ENCODE measurements at places on chromosomes 5 and 9. TPM values are rescaled to one million over a fixed set of nuclear protein-coding genes. Genes with fewer than 3 reads are reported as not detected.

DNA sequence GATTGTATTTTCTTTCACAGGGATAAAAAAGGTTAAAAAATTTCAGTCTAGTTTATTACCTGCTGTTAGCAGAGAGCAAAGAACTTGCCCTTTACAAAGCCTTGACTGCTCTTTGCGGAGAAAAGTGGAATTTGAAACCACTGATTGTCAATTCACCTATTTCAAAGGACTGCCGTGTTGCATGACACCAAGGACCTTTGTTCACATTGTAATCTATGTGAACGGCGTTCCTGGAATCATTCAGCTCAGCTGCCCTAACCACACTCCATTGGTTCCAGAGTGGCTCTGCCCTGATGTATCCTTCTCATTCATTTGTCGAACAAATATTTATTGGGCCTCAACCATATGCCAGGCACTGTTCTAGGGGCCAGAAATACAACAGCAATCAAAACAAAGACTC, 377.5 kb upstream of the RFX3 start:
- DNase-seq: no peak

GRCh38 chr9:137879566-137880150, 2.1 kb downstream of the CACNA1B start:
- DNase-seq: no peak

- DNase-seq: no peak
Measured at GRCh38 chr5:56176871-56177533, 56.1 kb downstream of the ANKRD55 start.

- DNase-seq: no peak
Measured at GRCh38 chr9:68750255-68750654, 45.2 kb downstream of the PIP5K1B start.

SNCAIP gene
- total RNA-seq: not detected

SPINK6 gene
- not detected for total RNA-seq

DNA sequence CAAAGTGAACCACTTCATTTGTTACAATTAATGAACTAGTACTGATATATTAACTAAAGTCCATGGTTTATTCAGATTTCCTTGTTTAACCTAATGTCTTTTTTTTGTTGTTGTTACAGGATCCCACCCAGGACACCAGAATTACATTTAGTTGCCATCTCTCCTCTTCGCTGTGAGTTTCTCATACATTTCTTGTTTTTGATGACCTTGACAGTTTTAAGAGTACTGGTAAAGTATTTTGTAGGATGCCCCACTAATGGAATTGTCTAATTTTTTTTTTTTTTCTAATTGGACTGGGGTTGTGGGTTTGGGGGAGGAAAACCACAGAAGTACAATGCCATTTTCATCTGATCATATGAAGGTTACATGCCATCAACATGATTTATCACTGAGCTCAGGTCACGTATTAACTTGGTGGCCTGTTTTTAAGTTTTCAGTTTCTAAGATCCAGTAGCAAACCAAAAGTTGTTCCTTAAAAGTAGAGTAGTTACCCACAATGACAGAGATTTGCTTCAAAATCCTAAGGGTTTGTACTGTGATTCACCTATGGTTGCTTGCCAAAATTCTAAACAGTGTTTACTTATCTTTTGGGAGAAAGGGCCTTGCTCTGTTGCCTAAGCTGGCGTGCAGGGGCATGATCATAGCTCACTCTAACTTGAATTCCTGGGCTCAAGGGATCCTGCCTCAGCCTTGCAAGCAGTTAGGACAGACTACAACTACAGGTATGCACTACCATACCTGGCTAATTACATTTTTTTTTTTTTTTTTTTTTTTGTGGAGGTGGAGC, 4.5 kb upstream of the OTULIN start:
- no peak for DNase-seq

All from SJSA1 (cell line).